CD8-positive, alpha-beta memory T cell (primary cell): ENCODE measurements at places on chromosomes 11 and 22. TPM values are rescaled to one million over a fixed set of nuclear protein-coding genes. Genes with fewer than 3 reads are reported as not detected.

DNA sequence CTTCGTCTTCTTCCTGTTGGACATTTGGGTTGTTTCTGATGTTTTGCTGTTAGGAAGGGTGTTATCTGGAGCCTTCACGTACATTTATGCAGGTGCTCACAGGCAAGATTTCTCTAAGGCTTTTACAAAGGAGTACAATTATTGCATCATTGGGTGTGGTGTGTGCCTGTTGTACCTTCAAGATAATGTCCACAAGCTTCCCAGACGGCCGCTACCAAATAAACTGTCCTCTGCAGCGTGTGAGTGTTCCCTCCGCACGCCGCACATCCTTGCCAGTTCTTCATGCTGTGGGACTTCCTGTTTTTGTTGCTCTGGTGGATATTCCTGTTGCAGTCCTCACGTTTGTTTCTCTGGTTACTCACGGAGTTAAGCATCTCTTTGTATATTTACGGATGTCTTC lies 133.3 kb downstream of the TBC1D22A start:
- H3K27me3 ChIP-seq, result no peaks in the 10 kb centered on the region
- no peak for DNase-seq
- H3K27ac ChIP-seq, result no peak overlapping the region
- H3K4me3 ChIP-seq, result no peak overlapping the region
- no peaks in the 10 kb centered on the region for H3K36me3 ChIP-seq

- no peaks in the 10 kb centered on the region for H3K4me1 ChIP-seq
- no peaks in the 10 kb centered on the region for H3K27me3 ChIP-seq
- no peak overlapping the region for H3K27ac ChIP-seq
- no peaks in the 10 kb centered on the region for H3K36me3 ChIP-seq
- H3K4me3 ChIP-seq, result no peak overlapping the region
These were observed 37.2 kb downstream of the GAS2 start for GRCh38 chr11:22703591-22703990.

STIP1 gene
- total RNA-seq, result 457 TPM

NOX4 gene
- not detected for total RNA-seq
